NCI-H2029 (cell line): ENCODE measurements at places on chromosomes 2 and 18.

- DNase-seq = peak; percentile 46
Measured at GRCh38 chr2:127025359-127026166, 81.4 kb downstream of the BIN1 start.

- DNase-seq = no peak
Measured at GRCh38 chr2:147806846-147807245, 38.0 kb upstream of the ACVR2A start.

DNA sequence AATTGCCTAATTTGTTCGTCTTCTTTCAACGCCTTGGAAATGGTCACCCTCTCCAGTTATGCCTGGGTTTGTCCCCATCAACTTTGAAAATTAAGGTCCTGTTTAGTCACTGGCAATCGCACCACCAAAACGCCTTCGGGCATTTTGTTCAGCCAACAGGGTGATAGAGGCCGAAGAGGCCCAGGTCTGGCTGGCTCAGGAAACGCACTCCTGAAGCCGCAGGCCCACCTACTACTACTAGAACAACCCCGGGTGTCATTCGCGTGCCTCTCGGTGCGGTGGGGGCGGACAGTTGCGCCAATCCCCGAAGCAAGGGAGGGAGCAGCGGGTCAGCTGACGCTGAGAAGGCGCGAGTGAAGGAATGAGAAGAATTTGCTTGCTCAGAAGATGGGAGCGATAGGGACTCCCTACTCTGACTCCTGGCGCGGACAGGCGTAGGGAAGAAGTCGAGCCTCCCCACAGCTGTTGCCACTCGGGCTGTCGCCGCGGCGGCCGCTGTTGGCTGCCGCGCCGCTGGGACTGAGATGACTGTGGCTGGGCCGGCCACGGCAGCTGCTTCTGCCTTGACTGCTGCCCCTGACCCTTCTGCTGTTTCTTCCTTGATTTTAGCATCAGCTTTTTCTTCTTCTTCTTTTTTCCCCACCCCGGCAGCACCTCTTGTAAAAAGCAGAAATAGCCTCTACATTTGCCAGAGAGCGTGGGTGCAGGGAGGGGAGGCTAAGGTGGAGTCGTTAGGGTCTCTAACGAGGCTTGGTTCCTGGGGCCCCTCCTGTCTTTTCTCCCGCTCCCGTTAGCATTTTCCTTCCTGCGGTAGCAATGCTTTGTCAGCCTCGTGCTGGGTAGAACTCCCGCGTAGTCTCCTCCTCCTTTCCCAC, 387.6 kb downstream of the FIGN start:
- no peak for DNase-seq

- no peak for DNase-seq
Measured at GRCh38 chr2:63064661-63065060, 14.0 kb downstream of the OTX1 start.

DNA sequence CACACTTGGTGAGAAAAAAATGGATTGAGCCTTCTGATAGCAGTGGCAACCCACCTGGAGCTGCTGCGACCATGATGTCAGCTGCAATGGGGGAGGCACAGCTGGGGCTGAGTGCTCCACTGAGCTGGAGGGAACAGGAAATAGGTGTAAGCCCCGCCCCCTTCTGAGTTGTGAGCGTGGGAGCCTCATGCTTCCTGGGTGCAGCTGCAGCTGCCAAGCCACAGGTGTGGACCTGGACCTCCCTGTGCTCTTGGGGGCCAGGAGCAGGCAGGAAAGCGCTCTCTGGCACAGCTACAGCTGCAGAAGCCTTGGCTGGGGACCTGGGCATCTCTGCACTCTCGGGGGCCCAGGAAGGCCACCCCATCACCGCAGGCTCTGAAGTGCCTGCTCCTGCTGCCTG, 970.6 kb downstream of the DCDC2C start:
- DNase-seq = peak; percentile 74

DNA sequence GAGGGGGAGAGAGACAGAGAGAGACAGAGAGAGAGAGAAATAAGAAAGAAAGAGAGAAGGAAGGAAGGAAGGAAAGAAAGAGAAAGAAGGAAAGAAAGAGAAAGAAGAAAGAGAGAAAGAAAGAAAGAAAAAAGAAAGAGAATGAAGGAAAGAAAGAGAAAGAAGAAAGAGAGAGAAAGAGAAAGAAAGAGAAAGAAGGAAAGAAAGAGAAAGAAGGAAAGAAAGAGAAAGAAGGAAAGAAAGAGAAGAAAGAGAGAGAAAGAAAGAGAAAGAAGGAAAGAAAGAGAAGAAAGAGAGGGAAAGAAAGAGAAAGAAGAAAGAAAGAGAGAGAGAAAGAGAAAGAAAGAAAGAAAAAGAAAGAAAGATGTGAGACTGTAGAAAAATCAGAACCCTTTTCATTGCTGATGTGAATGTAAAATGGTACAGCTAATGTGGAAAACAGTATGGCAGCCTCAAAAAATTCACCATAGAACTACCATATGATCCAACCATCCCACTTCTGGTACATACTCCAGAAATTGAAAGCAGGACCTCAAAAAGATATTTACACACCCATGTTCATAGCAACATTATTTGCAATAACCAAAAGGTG, 203.4 kb upstream of the POU3F3 start:
- no peak for DNase-seq

DNA sequence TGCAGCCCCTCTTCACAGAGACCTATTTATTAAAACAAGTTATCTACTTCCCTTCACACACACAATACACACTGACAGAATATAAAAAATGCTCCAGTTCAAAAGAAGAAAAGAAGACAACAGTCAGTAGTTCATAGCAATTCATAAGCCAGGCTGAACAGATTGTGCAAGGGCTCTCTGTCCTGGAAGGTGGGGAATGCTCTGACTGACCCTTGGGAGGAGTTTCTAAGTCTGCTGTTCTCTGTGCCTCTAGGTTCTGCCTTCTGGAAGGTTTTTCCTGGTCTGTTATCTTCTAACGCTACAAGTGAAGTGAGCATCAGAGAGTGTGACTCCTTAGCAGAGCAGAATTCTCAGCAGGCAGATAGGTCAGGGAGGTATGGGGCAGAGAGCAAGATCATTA, 35.7 kb downstream of the SP3 start:
- no peak for DNase-seq

GRCh38 chr2:104584393-104584792, 269.5 kb upstream of the POU3F3 start:
- no peak for DNase-seq

- DNase-seq = no peak
Measured at GRCh38 chr2:221451862-221452788, 120.0 kb downstream of the EPHA4 start.

DNA sequence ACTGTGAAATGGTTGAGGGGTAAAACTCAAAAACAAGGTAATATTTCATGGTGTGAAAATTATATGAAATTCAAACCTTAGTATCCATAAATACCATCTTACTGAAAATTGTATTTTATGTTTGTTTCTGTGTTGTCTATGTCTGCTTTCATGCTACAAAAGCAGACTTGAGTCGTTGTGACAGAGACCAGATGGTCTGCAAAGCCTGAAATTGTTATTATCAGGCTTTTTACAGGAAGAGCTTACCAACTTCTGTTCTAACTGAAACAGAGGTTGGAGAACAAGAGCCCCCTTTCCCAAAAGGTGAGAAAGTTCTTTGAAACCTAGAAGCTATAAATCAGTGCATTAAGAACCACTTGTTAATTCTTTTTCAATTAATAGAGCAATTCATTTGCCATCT, 110.0 kb downstream of the COL4A4 start:
- no peak for DNase-seq

- no peak for DNase-seq
Measured at GRCh38 chr2:158997037-158997790, 28.8 kb downstream of the TANC1 start.

DNA sequence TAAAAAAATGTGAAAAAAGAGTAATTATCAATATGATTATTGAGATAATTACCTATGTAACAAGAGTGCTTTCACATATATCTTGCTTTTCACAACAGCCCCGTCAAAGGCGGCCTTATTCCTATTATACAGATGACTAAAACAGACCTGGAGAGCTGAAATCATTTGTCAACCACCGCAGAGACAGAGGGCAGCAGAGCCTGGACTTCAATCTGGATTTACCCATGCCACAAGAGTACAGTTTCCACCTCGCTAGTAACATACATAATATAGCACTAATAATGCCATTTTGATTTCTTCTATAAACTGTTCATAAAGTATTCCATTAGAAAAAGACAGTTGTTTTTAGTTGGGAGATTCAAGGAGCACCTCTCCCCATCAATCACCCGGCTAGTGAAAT, 121.8 kb downstream of the EPB41L3 start:
- DNase-seq = no peak
